ENCODE measurements at places on chromosomes 2 and 18.

GRCh38 chr2:43221124-43221762, 5.2 kb downstream of the ZFP36L2 start:
- DNase-seq = peak; percentile 43

GRCh38 chr2:237154082-237154638, 68.5 kb downstream of the COPS8 start:
- peak; percentile 55 for DNase-seq

DNA sequence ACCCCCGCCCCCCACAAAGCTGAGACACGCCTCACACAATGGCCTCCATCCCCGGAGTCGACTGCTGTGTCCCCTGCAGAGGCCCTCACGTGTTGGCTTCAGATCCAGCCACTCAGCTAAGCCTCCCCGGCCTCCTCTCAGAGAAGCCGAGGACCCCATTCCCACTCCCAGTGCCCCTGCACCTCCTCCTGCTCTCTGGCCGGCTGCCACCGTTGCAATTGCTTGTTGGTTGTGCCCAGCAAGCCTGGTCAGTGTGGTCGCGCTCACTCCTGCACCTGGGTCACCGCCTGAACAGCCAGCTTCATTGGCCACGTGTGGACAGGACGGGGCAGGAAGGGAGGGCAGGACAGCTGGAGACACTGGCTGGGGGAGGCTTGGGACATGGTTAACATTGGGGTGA, 191.5 kb upstream of the SALL3 start:
- no peak for DNase-seq

DNA sequence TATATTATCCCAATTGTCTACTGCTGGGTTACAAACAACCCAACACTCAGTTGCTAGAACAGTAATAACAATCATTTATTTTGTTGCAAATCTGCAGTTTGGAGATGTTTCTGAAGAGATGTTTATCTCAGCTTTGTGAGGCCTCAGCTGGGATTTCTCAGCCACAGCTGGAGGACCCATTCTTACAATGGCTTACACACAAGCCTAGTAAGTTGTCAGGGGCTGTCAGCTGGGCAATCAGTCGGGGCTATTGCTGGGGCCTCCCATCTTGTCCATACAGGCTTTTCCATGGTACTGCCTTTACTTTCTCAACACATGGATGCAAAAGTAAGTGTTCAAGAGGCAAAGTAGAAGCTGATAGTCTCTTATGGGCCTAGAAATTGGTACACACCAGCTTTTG, 491.7 kb upstream of the NXPH2 start:
- no peak for DNase-seq

DNA sequence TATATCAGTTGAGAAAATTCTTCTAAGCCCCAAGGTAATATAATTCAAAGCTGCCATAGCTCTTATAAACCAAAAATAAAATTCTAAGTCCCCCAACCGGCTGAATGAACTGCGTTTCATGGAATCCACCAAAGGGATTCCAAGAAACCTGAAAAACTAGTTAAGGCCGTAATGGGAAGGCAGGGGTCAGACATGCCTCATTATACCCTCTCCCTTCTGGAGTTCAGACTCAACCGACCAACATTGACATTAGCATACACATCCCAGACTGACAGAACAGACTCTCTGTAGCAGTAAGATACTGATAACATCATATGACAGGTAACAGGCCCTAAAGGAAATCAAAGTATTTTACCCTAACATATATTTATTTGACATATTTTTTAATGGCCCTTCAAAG, 31.4 kb upstream of the PHLPP1 start:
- no peak for DNase-seq

GRCh38 chr2:235220331-235220730, 268.5 kb downstream of the SH3BP4 start:
- DNase-seq = no peak

DNA sequence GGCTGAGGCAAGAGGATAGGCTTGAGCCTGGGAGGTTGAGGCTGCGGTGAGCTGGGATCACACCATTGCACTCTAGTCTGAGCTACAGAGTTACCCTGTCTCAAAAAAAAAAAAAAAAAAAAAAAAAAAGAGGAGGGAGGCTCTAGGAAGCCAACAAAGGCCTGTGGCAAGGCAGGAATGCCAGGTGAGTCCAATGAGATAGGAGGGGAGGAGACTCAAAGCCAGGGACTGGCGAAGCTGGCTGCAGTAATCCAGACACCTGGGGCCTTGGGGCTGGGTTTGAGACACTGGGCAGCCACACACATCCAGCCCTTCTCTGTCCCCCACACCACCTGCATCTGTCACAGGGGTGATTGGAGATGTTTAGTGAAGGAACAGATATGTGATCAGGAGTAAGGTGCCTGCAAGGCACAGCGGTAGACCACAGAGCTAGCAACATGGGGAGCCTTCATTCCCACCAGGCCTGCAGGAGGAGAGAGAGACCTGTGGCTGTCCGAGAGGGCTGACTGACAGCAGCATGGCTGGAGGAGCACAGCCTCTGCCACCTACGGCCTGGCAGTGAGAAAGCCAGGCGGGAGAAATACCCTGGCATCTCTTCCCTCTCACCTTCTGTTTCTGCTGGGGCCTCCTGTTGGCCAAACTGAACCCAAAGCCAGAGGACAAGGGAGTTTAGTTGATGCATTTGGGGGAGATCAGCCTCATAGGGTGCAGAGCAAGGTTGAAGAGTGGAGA, 9.5 kb downstream of the CHPF start:
- no peak for DNase-seq

- no peak for DNase-seq
These were observed 6.8 kb upstream of the DNAJB2 start for GRCh38 chr2:219272356-219272755.

- DNase-seq = no peak
These were observed 6.5 kb downstream of the KCNJ3 start for GRCh38 chr2:154704991-154705390.
